Endothelial cell (in vitro differentiated cells): ENCODE measurements at places on chromosomes 11 and 22. TPM values are rescaled to one million over a fixed set of nuclear protein-coding genes. Genes with fewer than 3 reads are reported as not detected.

DNA sequence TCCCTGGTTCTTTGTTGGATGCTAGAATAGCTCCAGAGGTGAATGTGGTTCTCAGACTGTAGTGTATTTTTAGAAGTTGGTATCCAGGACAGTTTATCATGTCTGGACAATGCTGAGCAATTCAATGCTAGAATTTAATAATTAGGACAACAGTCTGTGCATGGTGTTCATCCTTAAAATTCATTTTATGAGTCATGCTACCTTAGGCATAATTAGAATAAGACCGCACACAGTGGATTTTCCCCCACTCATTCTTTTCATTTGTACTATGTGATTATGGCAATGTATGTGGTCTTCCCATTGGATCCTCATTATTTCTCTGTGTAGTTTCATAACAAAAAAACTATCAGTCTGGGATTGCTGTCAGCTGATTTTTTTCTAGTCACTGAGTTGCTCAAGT lies 196.7 kb downstream of the ARHGAP42 start:
- no peak overlapping the region for H3K4me3 ChIP-seq
- DNase-seq: no peak
- H3K36me3 ChIP-seq: peaks cover 9% of the 10 kb centered on the region

MYO7A gene
- 18.3 TPM for total RNA-seq

GRCh38 chr11:29200791-29201562 lies 815.9 kb downstream of the KCNA4 start:
- no peaks in the 10 kb centered on the region for H3K4me1 ChIP-seq
- DNase-seq: no peak
- no peaks in the 10 kb centered on the region for H3K27me3 ChIP-seq
- H3K4me3 ChIP-seq: no peak overlapping the region
- H3K36me3 ChIP-seq: no peaks in the 10 kb centered on the region

- no peaks in the 10 kb centered on the region for H3K27me3 ChIP-seq
- no peak overlapping the region for H3K27ac ChIP-seq
- H3K4me3 ChIP-seq: no peak overlapping the region
- no peaks in the 10 kb centered on the region for H3K36me3 ChIP-seq
These were observed 986 bp upstream of the MUC5B start for GRCh38 chr11:1221848-1222311.

- H3K27ac ChIP-seq: no peak overlapping the region
- DNase-seq: no peak
- peaks cover 8% of the 10 kb centered on the region for H3K4me1 ChIP-seq
- H3K4me3 ChIP-seq: no peak overlapping the region
These were observed 11.5 kb upstream of the ZC3H12C start for GRCh38 chr11:110081462-110082376.

GRCh38 chr11:44574610-44575287 lies 9.3 kb downstream of the CD82 start:
- no peak overlapping the region for H3K27ac ChIP-seq
- H3K4me3 ChIP-seq: no peak overlapping the region
- peaks cover 4% of the 10 kb centered on the region for H3K36me3 ChIP-seq

- DNase-seq: no peak
- H3K4me3 ChIP-seq: no peak overlapping the region
- peak overlapping the region; percentile 55 for H3K27ac ChIP-seq
- peaks cover 80% of the 10 kb centered on the region for H3K36me3 ChIP-seq
These were observed 62.6 kb downstream of the KCNJ1 start for GRCh38 chr11:128804481-128804880.
